ENCODE measurements at places on chromosomes 1 and 21.
A peak's percentile ranks its signal among the peaks of the same experiment; 100 is the strongest.

GRCh38 chr21:37249112-37249904 is 17.8 kb downstream of the VPS26C start:
- no peak for DNase-seq

DNA sequence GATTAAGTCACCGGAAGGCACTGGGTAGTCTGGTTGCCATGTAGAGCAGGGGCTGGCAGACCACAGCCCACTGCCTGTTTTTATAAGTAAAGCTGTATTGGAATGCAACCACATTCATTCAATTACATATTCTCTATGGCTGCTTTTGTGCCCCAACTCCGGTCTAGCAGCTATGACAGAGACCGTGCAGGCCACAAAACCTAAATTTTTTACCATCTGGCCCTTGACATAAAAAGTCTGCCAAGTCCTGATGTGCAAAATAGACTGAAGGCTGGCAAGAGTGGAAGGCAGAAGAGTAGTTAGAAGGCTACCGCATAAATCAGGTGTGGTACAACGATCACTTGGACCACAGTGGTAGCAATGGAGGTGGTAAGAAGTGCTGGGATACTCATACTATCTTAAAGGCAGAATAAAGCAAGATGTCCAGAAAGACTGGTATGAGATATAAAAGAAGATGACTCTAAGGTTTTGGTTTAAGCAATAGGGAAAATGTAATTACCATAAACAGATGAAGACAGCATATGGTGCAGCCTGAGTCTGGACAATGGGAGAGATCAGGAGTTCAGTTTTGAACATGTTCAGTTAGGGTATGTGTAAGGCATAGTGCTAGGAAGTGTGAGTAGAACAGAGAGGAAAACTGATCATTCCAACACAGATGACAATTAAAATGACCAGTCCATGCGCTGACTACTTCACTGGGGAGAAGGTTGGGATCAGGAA is 37.2 kb downstream of the EGLN1 start:
- no peak for DNase-seq

DNA sequence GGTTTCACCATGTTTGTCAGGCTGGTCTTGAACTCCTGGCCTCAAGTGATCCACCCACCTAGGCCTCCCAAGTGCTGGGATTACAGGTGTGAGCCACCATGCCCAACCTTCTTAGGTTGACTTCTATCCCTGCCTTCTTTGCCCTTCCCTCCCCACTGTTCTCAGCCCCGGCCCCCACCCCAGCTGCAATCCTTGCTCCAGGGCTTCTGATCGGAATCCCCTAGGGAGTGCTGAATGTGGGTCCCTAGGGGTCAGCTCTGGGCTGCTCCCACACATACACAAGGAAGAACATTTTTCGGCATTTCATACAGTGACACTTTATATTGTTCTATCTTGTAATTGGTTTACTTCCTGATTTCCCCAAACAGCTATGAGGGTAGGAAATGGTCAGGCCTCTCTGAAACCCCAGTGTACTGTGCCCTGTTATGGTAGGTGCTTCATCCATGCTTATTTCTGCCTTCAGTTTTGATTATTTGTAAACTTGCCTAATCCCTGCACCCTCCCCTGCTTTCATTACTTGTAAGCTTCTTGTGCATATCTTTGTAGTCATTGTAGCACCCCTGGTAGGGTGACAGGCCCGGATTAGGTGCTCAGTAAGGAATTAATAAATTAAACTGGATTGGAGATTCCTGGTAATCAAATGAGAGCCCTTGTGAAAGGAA is 5.8 kb upstream of the SRP9 start:
- DNase-seq = no peak

DNA sequence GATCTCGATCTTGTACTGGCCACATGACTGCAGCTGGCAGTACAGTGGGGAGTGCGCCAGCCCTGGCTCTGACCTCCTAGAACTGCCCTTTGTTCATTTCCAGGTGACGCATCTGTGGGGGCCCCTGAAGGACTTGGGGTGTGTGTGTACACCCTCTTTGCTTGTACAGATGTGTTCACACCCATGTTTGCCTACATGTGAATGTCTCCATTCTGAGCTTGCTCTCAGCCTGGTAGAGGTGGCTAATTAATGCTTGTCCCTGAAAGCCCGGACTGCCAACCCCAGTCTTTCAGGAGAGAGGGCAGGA is 19.8 kb downstream of the TNFRSF1B start:
- no peak for DNase-seq

GRCh38 chr1:90717665-90718410 is 736 bp upstream of the BARHL2 start:
- DNase-seq = no peak

GRCh38 chr1:194476351-194476750 is 1289.9 kb upstream of the B3GALT2 start:
- DNase-seq = no peak

DNA sequence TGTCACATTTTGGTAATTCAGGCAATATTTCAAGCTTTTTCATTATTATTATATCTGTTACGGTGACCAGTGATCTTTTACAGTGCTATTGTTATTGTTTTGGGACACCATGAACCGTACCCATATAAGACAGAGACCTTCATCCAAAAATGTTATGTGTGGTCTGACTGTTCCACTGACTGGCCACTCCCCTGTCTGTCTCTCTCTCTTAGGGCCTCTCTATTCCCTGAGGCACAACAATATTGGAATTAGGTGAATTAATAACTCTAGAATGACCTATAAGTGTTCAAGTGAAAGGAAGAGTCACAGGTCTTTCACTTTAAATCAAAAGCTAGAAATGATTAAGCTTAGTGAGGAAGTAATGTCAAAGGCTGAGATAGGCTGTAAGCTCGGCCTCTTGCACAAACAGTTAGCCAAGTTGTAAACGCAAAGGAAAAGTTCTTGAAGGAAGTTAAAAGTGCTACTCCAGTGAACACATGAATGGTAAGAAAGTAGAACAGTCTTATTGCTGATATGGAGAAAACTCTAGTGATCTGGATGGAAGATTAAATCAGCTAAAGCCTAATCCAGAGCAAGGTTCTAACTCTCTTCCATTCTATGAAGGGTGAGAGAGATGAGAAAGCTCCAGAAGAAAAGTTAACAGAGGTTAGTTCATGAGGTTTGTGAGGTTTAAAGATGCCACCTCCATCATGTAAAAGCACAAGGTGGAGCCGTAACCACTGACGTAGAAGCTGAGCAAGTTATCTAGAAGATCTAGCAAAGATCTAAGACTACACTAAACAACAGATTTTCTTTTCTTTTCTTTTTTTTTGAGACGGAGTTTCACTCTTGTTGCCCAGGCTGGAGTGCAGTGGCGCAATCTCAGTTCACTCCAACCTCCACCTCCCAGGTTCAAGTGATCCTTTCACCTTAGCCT is 19.7 kb upstream of the DIPK1A start:
- no peak for DNase-seq

DNA sequence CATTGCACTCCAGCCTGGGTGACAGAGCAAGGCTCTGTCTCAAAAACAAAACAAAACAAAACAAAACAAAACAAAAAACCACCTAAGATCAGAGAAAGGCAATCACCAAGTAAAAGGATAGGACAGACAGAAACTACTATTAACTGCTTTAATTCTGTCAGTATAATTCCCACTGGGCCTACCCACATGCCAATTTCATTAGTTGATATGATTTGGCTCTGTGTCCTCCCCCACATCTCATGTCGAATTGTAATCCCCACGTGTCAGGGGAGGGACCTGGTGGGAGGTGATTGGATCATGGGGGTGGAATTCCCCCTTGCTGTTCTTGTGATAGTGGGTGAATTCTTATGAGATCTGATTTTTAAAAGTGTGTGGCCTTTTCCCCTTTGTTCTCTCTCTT is 27.2 kb upstream of the CAPZB start:
- no peak for DNase-seq

DNA sequence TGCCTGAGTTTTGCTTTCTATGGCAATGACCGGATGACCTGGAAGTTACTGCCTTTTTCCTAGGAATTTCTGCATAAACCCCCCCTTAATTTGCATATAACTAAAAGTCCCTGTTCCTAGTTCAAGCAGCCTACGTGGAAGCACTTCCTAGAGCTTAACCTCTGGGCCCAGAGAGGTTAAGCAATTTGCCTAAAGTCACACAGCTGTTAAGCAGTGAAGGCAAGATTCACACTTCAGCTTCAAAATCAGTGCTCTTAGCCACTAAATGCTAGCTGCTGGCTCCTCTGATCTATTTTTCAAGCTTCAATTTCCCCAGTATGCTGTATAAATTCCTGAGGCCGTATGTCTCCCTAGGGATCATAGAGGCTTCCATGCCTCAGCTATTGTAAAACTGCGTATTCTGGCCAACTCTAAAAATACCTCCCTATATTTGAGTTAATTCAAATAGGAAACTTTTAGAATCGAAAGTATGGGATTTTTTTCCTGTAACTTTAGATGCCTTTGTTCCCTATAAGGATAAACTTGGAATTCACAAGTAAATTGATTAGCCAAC is 53.1 kb upstream of the CD5L start:
- DNase-seq = no peak

- DNase-seq = no peak
These were observed 629.1 kb downstream of the RWDD3 start for GRCh38 chr1:95863086-95863485.

GRCh38 chr1:18924221-18924691 is 21.9 kb upstream of the ALDH4A1 start:
- no peak for DNase-seq

- no peak for DNase-seq
These were observed 192.2 kb downstream of the PLPP3 start for GRCh38 chr1:56387071-56387740.

DNA sequence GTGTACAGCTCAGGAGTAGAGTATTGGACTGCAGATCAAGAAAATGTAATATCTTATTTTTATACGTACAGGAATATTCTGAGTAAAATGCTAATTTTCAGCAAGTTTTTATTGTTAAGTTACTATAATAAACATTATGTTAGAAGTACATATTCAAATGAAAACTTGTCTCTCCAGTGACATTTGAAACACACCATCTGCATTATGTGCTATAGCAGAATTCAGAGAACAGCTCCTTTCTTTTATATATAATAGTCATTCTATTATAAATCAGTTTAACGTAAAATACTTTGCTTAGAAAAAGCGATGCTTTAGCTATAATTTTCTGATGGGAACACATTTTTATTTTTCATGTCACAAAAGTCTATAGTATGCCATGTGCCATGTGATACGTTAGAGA is 249.0 kb downstream of the PTPRC start:
- DNase-seq = no peak

DNA sequence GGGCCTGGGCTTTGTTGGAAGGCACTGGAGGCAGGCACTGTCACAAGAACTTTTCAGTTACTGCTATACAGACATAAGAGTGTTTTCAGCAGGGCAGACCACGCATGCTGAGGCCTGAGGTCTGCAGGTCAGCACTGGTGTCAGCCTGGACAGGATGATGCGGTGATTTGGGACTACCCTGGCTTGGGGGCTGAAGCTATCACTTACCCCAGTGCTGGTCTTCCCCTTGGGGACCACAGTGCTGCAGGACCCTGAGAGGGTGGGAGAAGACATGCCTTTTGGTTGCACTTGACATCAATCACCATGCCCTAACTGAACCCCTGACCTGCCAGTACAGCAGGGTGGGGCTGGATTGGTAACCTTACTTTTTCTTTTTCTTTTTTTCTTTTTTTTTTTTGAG is 9.2 kb downstream of the DMRTB1 start:
- DNase-seq = no peak

GRCh38 chr1:87212431-87213134 is 116.1 kb upstream of the LMO4 start:
- DNase-seq = no peak

- DNase-seq = no peak
These were observed 14.6 kb upstream of the PLA2G2C start for GRCh38 chr1:20200966-20201365.

DNA sequence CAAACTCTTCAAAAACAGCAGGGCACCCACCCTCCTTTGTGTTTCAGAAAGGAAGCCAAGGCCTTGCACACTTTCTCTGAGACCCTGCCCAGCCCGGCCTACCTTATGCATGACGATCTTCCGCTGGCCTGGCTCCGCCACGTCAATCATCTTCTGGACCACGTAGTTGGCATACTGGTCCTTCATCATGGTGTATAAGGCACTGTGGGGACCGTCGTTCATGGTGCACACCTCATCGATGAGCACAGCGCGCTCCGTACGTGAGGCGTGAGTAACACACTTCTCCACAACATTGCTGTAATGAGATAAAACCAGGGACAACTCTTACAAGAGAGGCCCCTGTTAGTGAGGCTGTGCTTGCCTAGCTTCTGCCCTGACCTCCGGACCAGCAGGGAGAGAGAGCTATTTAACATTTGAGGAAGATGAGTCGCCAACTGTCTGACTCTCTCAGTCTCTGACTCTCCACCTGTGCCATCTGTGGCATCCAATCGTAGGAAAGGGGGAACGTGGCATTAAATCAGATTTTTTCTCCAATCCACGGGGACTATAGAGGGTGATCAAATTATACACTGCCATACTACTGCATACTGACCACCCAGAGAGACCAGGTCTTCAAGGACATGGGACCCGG is 28.1 kb upstream of the SDC3 start:
- DNase-seq = no peak

GRCh38 chr1:28115267-28115666 is 26.9 kb upstream of the EYA3 start:
- DNase-seq = no peak

DNA sequence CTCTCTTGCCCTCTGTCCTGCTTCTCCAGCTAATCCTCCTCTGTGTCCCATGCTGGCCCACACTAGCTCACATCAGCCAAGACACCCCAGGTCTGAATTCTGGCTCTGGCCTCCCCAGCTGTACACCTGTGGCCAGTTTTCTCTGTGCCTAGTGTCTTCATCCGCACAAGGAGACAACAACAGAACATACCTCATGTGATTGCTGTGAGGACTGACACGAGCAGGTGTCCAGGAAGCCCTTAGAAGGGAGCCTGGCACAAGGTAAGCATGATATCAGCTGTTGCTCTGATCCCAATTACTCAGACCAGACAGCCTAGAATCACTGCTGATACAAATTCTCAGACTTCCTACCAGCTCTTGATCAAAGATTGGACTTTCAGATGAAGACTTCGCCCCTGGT is 71.2 kb upstream of the GJB5 start:
- no peak for DNase-seq

DNA sequence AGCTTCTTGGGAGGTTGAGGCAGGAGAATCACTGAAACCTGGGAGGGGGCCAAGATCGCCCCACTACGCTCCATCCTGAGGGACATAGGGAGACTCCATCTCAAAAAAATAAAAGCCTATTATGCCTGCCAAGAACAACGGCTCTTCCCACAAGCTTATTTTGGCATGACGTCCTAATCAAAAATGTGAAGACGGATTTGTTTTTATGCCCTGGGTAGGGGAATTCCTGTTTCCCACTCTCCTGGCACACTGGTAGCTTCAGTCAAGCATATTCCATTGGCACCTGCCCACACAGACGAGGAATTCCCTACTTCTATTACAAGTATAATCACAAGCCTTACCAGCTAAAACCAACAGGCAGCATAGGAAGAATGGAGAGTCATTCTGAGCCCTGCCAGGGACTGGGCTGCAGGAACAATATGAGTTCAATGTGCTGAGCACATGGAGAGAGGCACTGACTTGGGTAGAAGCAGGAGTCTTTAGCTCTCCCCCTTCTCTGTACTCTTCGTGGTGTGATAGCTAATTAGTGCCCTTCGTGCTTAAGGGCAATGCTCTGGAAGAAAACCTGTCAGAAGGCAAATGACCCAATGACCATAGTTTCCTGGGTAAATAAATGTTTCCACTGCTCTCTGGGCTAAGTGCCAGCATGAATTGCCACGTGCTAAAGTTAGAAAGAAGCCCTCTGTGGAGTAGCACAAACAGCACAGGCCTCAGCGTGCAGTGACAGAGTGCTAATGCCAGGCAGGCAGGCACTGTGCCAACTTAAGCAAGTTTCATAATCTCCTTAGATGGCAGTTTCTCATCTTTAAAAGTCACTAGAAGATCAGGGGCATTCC is 16.8 kb downstream of the TNFSF4 start:
- DNase-seq = peak; percentile 55

Measured in urothelium cell line (cell line).